Muscle of leg (tissue), 16 donors: ENCODE measurements at places on chromosomes 13 and 19.
A peak's percentile ranks its signal among the peaks of the same experiment; 100 is the strongest.

- DNase-seq = no peak
Measured at GRCh38 chr13:97445522-97446187, 11.7 kb downstream of the RAP2A start.

DNA sequence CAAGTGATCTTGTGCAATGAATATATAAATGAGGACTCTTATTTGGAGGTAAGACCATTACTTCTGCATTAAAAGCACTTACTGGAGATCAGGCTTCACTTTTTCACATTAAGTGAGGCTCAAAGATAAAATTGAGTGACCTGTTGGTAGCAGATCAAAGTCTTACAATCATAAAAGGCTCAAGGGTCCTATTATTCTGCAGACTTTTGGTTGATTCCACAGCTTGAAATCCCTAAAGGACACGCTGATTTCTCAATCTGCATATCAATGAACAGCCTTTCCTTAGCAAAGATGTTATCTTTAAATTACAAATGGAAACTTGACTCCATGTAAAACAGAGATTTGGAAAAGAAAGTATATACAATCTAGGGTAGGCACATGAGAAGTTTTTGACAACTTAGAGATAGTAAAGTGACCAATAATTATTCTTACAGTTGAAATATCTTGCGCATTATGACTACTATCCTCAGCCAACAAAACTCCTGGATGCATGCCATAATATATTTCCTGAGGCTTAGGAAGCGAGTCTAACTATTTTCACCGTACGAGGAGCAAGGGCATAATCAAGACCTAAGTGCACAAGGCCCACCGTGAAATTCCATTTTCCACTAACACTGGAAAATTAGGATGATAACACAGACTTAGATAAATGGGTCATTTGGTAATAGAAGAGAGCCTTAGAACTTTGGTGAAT lies 640.7 kb downstream of the LIG4 start:
- peak; percentile 4 for DNase-seq

GRCh38 chr13:55214841-55215345 lies 1925.8 kb upstream of the PRR20A start:
- no peak for DNase-seq

DNA sequence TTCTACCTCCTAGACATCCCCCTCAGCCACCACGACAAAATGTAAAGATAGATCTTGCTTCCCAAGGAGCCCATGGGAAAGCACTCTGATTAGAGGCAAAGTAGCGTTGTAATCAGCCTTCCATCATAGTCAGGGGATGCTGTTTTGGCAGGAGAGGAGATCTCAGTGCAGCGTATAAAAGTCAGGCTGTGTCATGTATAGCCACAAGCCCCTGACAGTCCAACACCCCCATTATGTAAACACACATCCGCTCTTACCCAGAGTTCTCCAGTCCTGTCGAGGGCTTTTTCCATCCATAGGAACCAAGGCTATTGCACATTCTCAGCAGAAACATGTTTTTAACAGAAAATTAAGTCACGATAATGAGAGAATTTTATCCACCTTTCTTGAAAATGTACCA lies 156.3 kb downstream of the CYSLTR2 start:
- DNase-seq = no peak

DNA sequence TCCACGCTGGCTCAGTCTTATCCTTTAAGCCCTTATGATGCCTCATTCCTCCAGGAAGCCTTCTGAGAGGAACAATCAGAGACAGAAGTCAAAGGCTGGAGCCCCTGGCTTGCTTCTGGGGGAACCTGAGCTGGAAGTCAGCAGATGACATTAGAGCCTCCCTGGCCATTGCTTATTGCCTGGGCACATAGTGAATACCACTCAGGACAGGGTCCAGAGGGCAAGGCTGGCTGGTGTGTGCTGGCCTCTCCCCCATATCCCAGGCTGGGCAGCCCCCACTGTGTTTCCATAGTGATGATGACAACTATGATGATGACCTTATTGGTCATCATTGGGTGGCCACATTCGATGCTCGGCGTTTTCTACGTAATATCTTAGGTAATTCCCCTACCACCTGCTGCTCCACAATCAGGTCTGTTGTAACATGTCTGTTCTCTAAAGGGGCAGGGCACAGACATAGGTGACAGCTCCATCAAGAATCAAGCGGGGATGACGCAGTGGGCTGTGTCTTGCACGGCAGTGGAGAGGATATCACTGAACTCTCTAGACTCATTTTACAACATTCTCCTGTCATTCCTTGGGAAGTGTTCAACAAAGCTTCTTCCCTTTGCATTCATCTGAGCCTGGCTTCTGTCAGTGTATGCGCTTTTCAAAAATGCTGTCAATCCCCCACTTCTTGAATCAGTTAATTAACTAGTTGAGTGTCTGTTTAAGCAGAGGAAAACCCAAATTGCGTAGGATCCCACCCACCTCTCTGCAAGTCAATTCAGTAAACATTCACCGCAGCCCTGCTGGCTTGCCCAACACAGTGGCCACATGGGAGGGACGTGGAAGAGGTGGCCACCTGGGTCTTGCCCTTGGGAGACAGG lies 89.4 kb upstream of the TSHZ3 start:
- no peak for DNase-seq

DNA sequence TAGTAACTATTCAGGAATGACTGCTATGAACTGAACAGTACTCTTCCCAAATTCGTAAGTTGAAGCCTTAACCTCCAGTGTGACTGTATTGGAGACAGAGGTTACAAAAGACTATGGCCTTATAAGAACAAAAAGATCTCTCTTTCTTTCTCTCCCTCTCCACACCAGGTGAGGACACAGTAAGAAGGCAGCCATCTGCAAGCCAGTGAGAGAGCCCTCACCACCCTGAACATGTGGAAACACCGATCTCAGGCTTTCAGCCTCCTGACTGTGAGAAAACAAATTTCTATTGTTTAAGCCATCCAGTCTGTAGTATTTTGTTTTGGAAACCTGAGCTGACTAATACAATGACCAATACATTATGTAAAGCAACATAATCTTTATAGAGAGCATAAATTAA lies 888.9 kb downstream of the SLITRK1 start:
- DNase-seq = no peak

- DNase-seq = peak; percentile 78
Measured at GRCh38 chr13:26929971-26930730, 169.6 kb upstream of the GPR12 start.

- no peak for DNase-seq
Measured at GRCh38 chr13:39490136-39490535, 112.9 kb downstream of the LHFPL6 start.

GRCh38 chr19:6828698-6829633 lies 56.5 kb downstream of the VAV1 start:
- DNase-seq = no peak

DNA sequence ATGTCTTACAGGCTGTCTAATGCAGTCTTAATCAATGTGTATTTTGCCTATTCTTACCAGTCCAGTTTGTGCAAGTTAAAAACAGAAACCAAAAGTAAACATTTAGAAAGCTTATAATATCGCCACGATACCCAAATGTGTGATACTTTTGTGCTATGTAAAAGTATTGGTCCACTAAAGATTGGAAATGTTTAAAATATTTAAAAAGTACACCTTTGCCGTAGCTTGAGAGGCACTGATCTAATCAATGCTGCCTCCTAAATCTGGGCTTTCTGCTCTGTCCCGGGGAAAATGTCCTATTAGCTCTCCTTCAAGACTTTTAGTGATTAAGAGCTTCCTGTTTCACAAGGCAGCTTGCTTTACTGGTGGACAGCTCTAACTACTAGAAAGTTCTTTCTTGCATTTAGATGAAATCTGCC lies 64.7 kb downstream of the DNAJC15 start:
- no peak for DNase-seq

- DNase-seq = peak; percentile 34
Measured at GRCh38 chr19:38288123-38288855, 15.8 kb upstream of the C19orf33 start.

GRCh38 chr13:111216166-111216960 lies 101.3 kb downstream of the ARHGEF7 start:
- peak; percentile 60 for DNase-seq

DNA sequence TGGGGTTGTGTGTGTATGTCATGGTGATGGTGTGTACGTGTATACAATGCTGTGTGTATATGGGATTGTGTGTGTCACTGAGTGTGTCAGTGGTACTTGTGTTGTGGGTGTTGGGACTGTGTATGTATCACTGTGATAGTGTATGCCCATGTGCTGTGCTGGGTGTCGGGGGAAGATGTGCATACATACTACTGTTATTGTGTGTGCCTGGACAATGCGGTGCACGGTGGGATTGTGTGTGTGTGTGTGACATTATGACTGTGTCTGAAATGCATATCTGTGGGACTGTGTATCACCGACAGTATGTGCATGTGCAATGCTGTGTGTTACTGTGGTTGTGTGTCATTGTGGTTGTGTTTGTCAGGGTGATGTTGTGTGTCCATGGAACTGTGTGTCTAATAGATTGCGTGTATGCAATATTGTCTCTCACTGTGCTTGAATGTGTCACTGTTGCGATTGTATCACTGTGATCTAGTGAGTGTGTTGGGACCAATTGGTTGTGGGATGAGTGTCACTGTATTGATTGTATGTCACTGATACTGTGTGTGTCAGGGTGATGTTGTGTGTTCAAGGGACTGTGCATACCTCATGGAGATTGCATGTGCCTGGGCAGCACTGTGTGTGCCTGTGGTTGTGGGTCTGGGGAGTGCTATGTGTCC lies 11.0 kb upstream of the BBC3 start:
- DNase-seq = no peak
